ENCODE measurements at places on chromosomes 7 and 10. TPM values are rescaled to one million over a fixed set of nuclear protein-coding genes. Genes with fewer than 3 reads are reported as not detected.

LRWD1 gene
- 9.8 TPM for total RNA-seq

GIMAP7 gene
- total RNA-seq: 12.9 TPM

TFR2 gene
- 0.19 TPM for total RNA-seq

CLRN3 gene
- not detected for total RNA-seq

CHAT gene
- not detected for total RNA-seq

GRCh38 chr10:116059320-116059719 is 213.7 kb downstream of the GFRA1 start:
- H3K36me3 ChIP-seq: no peaks in the 10 kb centered on the region
- H3K4me3 ChIP-seq: no peak overlapping the region
- H3K4me1 ChIP-seq: no peaks in the 10 kb centered on the region
- DNase-seq: no peak
- no peak overlapping the region for H3K27ac ChIP-seq

GRCh38 chr7:16419126-16419525 is 2.2 kb downstream of the CRPPA start:
- H3K27me3 ChIP-seq: no peaks in the 10 kb centered on the region
- peaks cover 24% of the 10 kb centered on the region for H3K4me1 ChIP-seq
- no peak for DNase-seq
- H3K4me3 ChIP-seq: no peak overlapping the region

GRCh38 chr7:20411372-20411771 is 80.7 kb downstream of the ITGB8 start:
- DNase-seq: no peak
- no peak overlapping the region for H3K27ac ChIP-seq
- H3K27me3 ChIP-seq: no peaks in the 10 kb centered on the region
- no peaks in the 10 kb centered on the region for H3K36me3 ChIP-seq

GRCh38 chr10:110110338-110110737 is 97.1 kb upstream of the MXI1 start:
- H3K4me1 ChIP-seq: no peaks in the 10 kb centered on the region
- no peaks in the 10 kb centered on the region for H3K27me3 ChIP-seq
- H3K36me3 ChIP-seq: peaks cover 25% of the 10 kb centered on the region
- no peak for DNase-seq
- H3K4me3 ChIP-seq: no peak overlapping the region

DNA sequence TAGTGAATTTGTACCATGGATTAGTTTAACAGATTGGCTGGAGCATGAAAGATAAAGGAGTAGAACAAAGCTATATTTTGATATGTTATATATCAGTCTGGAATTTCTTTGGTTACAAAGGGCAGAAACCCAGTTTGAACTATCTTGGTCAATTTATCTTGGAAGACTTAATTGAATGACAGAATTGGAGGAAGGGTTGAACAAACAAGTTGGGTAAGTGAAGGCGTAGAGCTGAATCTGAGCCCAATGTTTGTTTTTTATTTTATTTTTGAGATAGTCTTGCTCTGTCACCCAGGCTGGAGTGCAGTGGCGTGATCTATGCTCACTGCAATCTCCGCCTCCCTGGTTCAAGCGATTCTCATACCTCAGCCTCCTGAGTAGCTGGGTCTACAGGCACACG is 21.8 kb upstream of the JCAD start:
- no peak overlapping the region for H3K4me3 ChIP-seq
- no peaks in the 10 kb centered on the region for H3K27me3 ChIP-seq
- DNase-seq: no peak
- no peaks in the 10 kb centered on the region for H3K4me1 ChIP-seq
- no peak overlapping the region for H3K27ac ChIP-seq
- no peaks in the 10 kb centered on the region for H3K36me3 ChIP-seq

- H3K27ac ChIP-seq: peak overlapping the region; percentile 82
- H3K27me3 ChIP-seq: no peaks in the 10 kb centered on the region
- H3K36me3 ChIP-seq: no peaks in the 10 kb centered on the region
Measured at GRCh38 chr10:68111584-68111983, 2.3 kb downstream of the MYPN start.

DNA sequence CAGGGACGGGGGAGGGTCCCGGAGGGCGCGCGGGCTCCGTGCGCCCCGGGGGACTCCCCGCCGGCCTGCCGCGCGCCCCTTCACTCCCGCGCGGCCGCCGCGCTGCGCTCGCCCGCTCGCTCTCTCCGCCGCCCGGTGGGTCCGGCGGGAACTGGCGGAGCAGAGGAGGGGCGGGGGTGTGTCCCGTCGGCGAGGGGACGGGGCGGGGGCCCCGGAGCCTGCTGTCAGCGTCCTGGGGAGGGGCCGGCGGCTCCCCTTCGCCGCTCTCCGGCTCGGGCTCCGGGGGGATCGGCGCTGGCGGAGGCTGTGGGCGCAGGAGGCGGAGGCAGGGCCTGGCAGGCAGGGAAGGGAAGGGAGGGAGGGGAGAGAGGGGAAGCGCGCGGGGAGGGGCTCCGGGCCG is at the start of gene SH3PXD2A:
TSS of gene SH3PXD2A (minus strand) at position 153 of the 400 bp plus-strand sequence. CDS start 310 bp downstream, outside the sequence.
- H3K4me1 ChIP-seq: no peaks in the 10 kb centered on the region
- DNase-seq: no peak
- peak within 1 kb of the TSS; percentile 76 for H3K4me3 ChIP-seq
- no peaks in the 10 kb centered on the region for H3K36me3 ChIP-seq
- H3K27ac ChIP-seq: peak within 1 kb of the TSS; percentile 78

- no peak overlapping the region for H3K4me3 ChIP-seq
- H3K4me1 ChIP-seq: no peaks in the 10 kb centered on the region
- H3K36me3 ChIP-seq: no peaks in the 10 kb centered on the region
- no peak for DNase-seq
- no peaks in the 10 kb centered on the region for H3K27me3 ChIP-seq
- no peak overlapping the region for H3K27ac ChIP-seq
Measured at GRCh38 chr10:23479798-23480473, 41.1 kb downstream of the OTUD1 start.

DNA sequence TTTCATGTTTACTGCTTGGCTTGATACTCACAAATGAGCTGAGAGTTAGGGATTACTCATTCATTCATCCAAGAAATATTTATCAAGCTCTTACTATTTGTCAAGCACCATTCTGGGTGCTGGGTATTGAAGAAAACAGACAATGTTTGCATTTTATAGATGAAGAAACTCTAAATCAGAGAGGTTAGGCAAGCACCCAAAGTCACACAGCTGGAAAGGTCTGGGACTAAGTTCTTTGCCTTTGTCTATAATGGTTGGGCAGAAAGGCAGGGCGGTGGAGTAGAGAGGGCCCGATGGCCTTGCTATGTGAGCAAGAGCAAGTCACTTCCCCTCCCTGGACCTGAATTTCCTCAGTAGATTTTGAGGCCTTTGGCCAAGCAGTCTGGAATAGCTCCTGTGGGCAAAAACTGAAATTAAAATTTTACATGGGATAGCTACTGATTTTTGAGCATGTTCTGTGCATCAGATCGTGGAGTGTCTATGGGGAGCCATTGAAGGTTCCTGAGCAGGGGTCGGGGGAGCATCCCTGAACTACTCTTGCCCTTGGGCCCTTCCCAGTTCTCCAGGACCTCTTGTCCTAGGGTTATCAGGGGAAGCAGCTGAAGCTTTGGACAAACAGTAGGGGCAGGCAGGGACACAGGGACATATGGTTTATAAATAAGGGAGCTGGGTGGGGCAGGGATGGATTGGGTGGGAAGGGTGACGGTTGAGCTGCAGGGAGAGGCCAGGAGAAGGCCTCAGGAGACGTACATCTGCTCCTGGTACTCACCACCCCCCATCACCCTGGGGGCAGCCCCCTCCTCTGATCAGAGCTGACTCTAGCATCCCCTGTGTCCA is 23.3 kb downstream of the AQP1 start:
- no peaks in the 10 kb centered on the region for H3K27me3 ChIP-seq
- H3K27ac ChIP-seq: no peak overlapping the region
- no peaks in the 10 kb centered on the region for H3K36me3 ChIP-seq
- H3K4me3 ChIP-seq: no peak overlapping the region
- peaks cover 37% of the 10 kb centered on the region for H3K4me1 ChIP-seq
- no peak for DNase-seq

- DNase-seq: no peak
- no peaks in the 10 kb centered on the region for H3K36me3 ChIP-seq
- no peak overlapping the region for H3K4me3 ChIP-seq
- H3K4me1 ChIP-seq: no peaks in the 10 kb centered on the region
Measured at GRCh38 chr10:122665946-122666345, 33.7 kb downstream of the C10orf120 start.

DNA sequence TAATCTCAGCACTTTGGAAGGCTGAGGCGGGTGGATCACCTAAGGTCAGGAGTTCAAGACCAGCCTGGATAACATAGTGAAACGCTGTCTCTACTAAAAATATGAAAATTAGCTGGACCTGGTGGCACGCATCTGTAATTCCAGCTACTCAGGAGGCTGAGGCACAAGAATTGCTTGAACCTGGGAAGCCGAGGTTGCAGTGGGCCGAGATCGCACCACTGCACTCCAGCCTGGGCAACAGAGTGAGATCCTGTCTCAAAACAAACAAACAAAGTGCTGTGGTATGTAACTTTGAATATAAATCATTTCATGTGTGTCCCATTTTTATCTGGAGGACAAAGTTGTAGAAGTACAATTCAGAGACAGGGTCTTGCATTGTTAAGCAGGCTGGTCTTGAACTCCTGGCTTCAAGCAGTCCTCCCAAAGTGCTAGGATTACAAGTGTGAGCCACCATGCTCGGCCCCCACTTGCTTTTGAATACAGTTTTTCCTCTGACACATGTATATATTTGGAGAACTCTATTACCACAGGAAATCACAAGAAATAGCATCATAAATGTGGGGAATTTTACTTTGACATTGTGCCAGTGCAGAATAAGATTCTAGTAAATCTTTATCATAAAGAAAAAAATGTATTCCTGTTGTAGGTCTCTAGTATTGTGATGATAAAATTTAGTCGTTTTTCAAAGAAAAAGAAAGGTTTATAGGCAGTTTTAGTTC is 32.6 kb downstream of the PTPN12 start:
- H3K36me3 ChIP-seq: peaks cover 7% of the 10 kb centered on the region
- H3K27me3 ChIP-seq: no peaks in the 10 kb centered on the region
- H3K27ac ChIP-seq: no peak overlapping the region
- H3K4me3 ChIP-seq: no peak overlapping the region
- no peak for DNase-seq

DNA sequence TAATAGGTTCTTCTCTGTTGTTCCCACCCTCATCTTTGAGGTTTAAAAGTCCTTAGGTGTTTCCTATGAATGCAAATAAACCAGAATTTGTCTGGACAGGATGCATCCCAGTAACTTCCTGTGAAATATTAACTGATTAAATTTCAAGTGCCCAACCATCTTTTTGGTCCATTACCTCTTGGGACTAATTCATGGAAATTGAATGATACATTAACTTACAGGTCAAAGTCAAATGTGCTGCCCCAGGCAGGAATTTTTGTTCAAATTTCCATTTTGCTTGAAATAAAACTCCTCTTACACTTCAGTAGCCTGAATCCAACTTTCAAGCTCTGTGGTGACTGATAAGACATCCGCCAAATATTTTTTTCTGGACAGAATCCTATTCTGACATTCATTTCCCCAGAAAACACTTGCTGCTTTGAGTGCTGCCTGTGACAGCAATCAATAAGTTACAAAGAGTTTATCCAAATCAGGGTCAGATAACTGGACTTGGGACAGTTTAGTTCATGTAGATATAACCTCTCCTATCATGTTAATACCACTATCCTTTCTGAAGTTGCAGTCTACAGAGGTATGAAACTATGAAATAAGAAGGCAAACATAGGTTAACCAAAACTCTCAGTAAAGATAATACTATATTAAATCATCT is 383.5 kb downstream of the POM121L12 start:
- H3K27ac ChIP-seq: no peak overlapping the region
- DNase-seq: no peak
- H3K27me3 ChIP-seq: no peaks in the 10 kb centered on the region
- H3K4me1 ChIP-seq: no peaks in the 10 kb centered on the region
- no peaks in the 10 kb centered on the region for H3K36me3 ChIP-seq

Data from right atrium auricular region (tissue), 2 donors.